WTC11 (cell line): ENCODE measurements at places on chromosomes 7 and 10.

DNA sequence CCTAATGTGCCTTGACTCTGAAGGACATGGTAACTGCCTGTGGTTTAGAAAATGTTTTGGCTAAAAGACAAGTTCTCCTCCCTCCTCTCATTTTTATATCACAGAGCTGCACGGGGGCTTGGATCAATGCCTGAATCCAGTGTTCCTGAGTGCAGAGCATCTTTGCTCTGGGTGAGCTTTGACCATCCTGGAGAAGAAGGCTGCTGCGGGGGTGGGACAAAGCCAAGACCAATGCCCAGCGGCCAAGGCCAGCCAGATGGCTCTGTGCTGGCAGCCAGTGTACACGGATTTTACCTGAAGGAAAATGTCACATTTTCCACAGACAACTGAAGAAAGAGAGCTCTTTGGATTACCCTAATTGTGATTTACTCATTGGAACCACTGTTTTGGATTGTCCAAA is 102.0 kb upstream of the TARP start:
- no peak for DNase-seq

DNA sequence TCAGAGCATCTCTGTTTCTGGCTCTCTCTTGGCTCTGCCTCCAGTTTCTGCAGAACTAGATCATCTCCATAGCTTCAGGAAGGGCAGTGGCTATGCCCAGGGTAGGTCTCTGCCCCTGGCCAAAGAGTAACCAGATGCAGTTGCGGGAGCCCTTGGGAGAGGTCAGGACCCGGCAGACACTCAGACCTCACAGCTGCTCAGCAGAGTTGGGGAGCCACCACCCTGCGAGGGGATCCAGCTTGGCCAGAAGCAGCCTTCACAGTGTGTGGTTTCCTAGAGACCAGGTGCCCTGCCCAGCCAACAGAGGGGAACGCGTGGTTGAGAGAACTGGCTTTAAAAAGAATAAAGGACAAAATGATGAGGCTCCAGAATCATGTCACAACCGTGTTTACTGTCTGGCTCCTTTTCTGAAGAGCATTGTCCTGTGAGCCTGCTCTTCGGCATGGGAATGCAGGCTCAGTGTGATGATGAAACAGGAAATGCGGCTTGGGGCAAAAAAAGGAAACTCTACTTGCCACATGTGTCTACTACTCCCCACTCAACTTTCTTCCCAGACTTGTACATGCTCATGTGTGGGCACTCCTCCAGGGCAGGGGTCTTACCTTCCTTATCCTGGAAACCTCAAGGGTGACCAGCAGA is 243.1 kb downstream of the INHBA start:
- DNase-seq: no peak

DNA sequence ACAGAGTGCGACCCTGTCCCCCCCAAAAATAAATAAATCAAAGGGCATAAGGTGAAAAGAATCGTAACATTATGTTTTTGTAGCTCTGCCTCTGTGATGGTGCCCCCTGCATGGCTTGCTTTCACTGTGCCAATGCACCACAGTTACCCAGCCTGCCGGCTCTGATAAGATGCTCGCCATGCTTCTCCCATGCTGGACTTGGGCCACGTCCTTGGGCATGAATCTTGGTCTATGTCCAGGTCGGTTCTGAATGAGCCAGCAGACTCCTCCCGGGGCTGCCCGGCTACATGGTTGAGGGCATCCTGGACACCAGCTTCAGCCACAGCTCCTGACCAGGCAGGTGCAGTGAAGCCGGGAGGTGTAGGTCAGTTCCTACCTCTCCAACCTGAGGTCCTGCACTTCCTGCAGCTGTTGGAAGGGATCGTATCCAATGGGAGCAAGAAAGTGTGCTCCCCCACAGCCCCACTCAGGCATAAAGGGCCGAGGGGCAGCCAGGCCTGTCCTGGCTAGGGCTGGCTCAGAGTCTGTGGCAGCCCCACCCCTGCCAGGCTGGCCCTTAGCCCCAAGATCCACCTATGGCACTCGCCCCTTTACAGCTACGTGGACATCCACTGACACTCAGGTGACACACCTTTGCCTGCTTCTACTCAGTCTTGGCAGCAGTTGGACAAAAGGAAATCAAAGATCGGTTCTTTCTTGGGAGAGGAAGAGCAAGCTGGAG is 34.1 kb downstream of the CHST3 start:
- DNase-seq: no peak

GRCh38 chr7:24797270-24797669 is 40.0 kb upstream of the GSDME start:
- DNase-seq: no peak

DNA sequence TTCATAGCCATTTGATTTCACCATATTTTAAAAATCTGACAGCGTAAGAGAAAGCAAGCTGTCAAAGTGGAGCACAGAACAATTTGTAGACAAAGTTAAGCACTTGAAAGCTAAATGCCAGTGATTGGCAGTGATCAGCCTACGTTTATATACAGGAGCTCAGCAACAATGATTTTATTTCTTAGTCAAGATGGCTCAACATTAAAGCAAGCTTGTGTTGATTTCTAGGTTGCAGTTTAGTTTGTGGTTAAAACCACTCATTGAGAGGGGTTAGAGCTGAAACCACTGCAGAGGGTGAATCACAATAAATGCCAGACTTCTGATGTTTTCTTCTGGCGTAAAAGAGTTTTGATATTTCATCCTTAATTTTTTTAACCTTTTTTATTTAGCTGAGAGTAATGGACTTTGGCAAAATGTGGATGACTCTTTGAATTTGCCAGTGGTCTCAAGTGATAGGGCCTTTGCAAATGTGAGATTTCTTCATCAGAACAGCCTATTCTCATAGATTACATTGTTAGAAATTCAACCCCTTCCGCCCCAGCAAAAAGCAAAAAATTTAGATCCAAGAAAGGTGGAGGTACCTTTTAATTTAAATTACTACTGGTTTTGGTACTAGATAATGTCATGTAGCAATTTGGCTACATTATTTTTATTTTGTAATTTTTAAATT is 73.8 kb downstream of the SHOC2 start:
- DNase-seq: no peak

DNA sequence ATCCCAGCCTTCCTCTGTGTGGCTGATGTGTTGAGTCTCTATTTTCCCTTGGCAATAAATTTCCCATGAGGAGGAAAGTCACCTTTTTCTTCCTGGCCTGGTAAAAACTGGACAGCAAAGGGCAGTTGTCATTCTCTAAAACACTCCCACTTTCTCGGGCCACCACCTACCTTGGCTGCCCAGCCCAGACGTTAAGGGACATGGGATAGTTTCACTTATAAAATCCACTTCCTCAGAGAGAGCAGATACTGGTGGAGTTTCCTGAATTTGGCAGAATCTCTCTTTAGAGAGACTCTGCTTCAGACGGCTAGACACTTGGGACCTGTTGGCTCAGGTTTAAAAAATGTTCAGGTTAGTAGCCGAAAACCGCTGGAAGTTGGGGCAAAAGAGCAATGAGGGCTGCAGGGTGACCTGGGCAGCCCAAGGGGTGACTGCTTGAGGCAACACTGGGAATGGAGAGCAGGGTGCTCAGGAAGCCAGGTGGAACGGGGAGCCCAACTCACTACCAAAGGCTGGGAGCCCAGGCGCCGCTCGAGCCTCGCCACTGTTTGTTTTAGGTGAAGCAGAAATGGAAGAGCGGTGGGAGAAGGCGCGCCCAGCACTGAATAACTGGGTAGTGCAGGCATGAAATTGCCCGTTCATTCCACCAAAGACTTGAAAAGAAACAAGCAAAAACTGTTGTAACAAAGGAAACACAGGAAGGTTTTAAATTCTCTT is 186.1 kb downstream of the TRIL start:
- DNase-seq: no peak

GRCh38 chr10:24378126-24378920 is 169.4 kb downstream of the KIAA1217 start:
- DNase-seq: no peak

GRCh38 chr10:14698111-14698828 is 76.4 kb downstream of the FAM107B start:
- no peak for DNase-seq

- DNase-seq: no peak
Measured at GRCh38 chr10:23568996-23569395, 130.1 kb downstream of the OTUD1 start.

DNA sequence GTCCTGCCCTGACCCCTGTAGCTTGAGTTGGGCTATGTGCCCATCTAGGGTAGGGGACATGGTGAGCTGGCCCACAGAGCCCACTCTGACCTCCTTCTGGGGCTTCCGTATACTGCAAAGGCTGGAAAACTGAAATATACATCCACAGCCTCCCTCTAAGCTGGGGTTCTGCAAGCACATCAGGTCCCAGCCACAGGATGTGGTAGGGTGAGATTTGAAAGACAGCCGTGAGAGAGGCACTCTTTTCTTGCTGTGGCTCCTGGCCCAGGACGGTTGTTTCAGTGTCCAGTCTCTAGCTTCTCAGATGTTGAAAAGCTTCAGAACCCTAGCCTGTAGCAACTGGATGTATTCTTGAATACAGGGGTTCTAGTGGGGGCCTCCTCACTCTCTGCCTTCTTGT is 60.1 kb upstream of the ADRB1 start:
- DNase-seq: no peak

DNA sequence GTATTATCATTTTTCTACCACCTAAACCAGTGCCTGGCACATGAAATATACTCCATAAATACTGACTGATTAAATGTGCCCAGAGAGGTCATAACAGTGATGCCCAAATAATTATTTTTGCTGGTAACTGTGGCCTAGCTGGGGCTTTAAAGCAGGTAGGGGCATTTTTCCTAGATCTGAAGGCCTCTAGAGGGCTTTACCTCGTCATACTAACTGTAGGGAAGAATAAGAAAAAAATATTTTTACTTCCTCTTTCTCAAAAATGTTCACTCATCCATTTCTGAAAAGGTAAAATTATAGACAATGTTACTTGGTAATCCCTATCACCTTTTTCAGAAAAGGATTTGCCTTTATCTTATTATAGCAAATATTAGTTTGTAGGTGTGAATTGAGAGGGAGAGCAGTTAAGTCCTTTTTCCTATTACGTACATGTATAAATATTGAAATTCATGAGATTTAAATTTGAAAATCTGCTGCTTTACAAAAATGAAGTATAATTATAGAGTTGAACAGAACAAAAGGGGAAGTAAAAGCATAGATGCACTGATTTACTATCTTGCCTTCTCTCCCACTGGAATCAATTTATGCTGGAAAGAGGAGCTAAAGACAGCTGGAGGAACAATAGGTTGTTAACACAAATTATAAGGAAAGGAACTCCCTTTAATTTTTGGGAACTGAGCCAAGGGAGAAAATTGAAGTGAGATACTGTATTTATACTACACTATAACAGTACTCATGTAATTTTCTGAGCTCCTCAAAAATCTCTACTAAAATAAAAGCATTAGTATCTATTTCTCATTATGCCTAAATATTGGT is 71.5 kb upstream of the NOBOX start:
- DNase-seq: no peak

- no peak for DNase-seq
Measured at GRCh38 chr10:15251791-15252380, 83.4 kb upstream of the NMT2 start.

DNA sequence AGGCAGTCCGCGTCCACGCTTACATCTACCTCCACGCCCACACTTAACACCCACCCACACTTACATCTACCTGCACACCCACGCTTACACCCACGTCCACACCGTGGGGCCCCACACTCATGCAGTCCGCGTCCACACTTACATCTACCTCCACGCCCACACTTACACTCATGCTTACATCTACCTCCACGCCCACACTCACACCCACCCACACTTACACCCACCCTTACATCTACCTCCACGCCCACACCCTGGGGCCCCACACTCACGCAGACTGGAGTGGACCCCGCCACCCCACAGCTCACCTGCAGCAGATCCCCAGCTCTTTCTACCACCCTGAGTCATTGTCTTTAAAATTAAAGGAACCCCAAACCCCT is 32.4 kb upstream of the PWWP2B start:
- DNase-seq: no peak

GRCh38 chr7:117011419-117012260 is 58.3 kb downstream of the ST7 start:
- no peak for DNase-seq

DNA sequence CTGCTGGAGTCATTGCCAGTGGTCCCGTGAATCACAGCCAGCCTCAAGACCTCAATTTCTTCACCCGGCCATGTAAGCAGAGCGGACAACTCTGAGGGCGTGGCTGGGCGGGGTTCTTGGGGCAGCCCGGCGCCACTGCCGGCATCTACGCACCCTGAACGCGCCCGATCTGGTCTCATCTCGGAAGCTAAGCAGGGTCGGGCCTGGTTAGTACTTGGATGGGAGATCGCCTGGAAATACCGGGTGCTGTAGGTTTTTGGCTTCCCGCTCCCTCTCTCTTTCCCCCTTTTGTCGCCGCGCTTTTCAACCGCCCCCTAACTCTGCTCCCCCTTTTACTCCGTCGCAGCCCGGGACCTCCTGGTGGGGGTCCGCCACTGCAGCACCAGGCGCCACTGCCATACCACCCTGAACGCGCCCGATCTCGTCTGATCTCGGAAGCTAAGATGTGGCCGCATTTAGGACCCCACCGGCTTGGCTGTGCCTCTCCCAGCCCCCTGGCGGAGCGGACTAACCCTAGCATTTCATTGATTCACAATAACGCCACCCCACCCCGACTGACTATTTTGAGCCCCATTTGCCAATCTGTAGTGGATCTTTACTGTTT is 25.3 kb downstream of the GARIN1A start:
- peak; percentile 83 for DNase-seq

DNA sequence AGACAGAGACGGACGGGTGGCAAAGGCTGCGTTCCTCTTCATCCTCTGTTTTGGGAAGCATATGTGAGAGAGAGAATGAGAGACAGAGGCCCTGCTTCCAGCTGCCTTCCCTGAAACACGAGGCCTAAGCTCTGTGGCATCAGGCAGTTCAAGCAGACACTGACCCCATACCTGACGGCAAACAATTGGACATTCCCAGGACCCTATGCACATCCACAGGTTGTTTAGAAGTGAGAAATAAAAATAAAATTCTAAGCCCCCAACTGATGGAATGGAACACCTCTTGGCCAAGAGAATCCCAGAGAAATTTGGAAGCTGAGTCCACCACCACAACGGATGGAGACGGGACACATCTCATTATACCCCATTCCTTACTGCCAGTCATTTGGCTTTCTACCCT is 105.3 kb downstream of the CPXM2 start:
- no peak for DNase-seq

DNA sequence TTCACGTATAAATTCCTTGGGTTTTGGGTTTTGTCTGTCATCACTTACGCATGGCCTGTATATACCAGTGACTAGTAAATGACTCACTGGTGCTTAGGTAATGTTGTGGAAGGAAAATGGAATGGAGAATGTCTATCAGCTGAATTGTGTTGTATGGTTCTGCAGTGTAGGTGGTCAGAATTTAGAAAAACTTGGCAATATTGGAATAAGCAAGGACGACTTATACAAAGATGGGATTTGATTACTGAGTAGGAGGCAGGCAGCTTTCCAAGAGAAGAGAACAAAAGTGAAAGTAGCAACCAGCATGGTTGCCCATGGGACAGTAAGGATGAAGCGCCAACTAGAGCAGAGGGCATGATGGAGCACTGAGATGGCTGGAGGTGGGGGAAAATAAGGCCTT is 168.6 kb upstream of the CSTF2T start:
- no peak for DNase-seq
